ENCODE measurements at places on chromosomes 7 and 10.
A peak's percentile ranks its signal among the peaks of the same experiment; 100 is the strongest.

- DNase-seq, result no peak
These were observed 334.2 kb upstream of the MAGI2 start for GRCh38 chr7:79787623-79788022.

GRCh38 chr10:66176772-66177171 is 749.1 kb upstream of the LRRTM3 start:
- DNase-seq, result no peak

DNA sequence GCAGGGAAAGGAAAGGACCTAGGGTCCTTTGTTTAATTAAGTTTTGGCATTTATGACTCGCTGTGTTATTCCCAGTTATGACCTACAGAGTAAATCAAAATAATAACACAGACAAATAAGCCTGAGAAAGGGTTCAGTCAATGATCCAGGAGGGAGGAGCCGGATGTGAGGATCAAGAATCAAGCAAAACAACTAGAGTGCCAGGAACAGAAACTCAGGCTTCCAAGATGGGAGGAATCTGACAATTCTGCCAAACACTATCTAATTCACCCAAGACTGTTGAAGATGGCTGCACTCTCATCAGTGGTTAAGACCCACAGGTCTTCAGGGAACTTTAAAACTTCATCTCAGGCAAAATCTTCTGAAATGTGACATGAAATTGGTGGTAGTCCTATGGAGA is 50.3 kb upstream of the PIP4K2A start:
- DNase-seq, result no peak

DNA sequence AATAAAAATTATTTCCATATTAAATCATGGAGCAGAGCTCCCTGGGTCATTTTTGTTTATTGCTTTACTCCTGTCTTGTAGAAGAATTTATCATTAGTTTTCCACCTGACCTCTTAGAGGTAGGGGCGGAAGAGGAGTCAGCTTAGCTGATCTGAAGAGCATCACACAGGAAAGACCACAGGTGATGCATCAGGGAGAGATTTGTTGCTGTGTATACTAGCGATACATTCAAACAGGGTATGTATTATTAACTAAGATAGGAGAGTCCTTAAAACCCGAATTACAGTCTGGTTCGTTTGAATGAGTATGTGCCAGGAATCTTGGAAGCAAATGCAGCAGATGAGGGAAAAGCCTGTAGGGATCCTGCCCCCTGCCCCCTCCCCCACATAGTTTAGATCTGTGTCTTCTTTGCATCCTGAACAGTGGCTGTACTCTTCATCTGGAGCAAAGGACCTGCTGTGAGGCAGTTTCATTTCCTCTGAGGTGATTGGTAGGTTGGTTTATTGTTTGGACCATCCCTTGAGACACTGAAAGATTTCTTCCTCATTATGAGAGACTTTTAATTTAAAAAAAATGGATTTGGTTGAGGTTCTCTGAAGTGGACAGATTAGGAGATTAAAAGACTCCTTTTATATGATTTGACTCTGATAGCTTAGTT is 177.0 kb downstream of the SND1 start:
- no peak for DNase-seq

- DNase-seq, result peak; percentile 76
These were observed 97.7 kb upstream of the RPA3 start for GRCh38 chr7:7816084-7816483.

DNA sequence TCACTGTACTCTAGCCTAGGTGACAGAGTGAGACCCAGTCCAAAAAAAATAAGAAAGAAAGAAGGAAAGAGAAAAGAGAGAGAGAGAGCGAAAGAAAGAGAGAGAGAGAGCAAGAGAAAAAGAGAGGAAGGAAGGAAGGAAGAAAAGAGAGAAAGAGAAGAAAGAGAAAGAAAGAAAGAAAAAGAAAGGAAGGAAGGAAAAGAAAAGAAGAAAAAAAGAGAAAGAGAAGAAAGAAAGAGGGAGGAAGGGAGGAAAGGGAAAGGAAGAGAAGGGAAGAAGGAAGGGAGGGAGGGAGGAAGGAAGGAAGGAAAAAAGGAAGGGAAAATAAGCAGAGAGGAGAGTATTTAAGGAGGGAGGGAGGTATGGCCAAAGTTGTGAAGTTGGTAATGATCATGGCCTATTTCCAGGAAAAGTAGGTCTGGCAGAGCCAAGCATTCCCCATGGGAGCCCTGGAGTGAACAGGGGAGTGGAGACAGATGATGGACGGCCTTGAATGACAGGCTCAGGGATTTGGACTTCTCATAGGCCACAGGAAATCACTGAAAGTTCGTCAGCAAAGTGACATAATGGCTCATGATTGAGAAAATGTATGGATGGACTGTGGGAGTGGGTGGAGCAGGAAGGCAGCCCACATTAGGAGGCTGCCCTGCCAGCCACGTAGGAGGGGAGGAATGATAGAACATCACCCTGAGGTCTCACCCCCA is 44.8 kb upstream of the CUX1 start:
- DNase-seq, result no peak

- no peak for DNase-seq
These were observed 20.8 kb upstream of the FXYD4 start for GRCh38 chr10:43350686-43351085.
